Stimulated activated CD8-positive, alpha-beta memory T cell treated with anti-CD3 and anti-CD28 coated beads, Interleukin-2, amount 100 ng/mL, for 48 hours (primary cell): ENCODE measurements at places on chromosomes 6 and 20.

GRCh38 chr6:118939683-118940082 is 4.7 kb upstream of the MCM9 start:
- DNase-seq: no peak

DNA sequence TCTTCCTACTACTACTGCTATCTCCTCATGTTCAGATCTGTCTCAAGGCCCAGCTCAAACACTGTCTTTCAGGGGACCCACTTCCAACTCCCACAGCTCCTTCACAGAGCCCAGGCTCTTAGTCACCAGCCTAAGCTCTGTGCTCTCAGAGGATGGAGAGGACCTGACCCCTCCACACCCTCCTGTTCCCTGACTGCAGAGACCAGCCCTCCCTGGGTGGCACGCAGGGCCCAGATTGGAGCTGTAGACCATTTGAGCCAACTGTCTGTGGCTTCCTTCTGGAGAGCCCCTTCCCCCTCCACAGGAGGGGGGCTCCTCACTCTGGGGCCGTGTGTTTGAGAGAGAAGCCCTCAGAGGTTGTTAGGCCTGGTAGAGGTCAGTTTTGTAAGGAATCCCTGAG is 9.8 kb downstream of the SNPH start:
- no peak for DNase-seq

DNA sequence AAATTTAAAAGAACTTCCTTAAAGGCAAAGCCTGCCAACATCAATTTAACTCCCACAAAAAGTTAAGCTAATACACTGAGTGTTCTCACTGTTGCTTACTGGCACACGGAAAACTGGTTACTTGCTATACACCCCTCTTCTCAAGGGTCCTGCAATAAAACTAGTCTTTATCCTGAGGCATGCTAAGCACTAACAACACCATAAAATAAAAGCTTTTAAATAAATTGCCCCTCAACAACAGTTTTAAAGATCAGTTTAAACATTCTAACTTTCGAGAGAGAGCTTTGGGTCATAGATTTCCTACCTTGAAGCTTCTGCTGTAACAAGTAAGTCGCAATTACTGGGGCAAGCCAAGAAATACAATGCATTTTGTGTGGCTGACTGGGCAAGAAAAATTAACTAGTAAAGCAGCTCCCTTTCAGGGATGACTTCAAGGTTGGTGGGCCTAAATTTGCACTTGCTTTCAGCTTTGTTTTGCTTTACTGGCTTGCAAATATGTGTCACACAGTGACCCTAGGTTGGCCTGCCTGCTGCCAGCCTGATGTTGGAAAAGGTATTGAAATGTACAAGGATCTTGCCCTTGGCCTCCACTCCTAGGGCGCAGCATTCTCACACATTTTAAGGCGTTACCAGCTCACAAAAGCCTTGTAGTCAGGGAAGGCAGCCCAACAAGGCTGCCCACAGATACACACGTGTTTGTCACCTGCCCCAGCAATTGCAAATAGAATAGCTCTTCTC is 4.0 kb upstream of the HEY2 start:
- DNase-seq: no peak

DNA sequence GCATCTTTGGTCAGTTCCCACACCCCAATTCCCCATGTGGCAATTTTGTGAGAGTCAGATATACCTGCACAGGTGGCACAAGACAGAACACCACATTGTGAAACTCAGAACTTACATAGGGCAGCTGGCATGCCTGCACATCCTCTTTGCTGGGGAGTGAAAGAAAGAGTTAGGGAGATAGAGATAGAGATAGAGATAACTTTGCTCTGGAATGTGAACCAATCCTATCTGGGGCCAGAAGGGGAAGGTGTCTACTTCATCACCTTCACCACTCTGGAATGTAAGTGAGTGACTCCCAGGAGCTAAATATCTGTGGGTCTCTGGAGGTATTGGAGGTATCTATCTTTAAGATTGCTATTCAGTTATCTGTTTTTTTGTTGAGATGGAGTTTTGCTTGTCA is 289.2 kb downstream of the OGFRL1 start:
- no peak for DNase-seq

DNA sequence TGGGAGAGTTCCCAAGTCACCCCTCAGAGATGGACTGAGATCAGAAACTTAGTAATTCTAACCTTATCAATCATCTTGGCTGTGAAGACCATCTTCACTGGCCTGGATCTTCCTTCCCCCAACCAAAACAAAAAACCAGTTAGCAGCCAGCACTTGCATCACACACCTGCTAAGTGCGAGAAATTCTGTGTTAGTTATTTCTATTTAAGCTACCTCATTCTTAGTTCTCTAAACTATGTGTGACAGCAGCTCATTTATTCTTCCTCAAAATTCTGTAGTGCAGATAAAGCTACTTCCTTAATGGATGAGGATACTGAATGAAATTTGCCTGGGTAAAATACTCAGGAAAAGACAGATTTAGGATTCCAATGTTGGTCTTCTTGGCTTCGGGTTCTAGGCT is 18.2 kb upstream of the TAGAP start:
- no peak for DNase-seq

- no peak for DNase-seq
These were observed 210.5 kb downstream of the FARS2 start for GRCh38 chr6:5471637-5472398.

GRCh38 chr6:101747716-101748115 is 354.2 kb downstream of the GRIK2 start:
- DNase-seq: no peak

DNA sequence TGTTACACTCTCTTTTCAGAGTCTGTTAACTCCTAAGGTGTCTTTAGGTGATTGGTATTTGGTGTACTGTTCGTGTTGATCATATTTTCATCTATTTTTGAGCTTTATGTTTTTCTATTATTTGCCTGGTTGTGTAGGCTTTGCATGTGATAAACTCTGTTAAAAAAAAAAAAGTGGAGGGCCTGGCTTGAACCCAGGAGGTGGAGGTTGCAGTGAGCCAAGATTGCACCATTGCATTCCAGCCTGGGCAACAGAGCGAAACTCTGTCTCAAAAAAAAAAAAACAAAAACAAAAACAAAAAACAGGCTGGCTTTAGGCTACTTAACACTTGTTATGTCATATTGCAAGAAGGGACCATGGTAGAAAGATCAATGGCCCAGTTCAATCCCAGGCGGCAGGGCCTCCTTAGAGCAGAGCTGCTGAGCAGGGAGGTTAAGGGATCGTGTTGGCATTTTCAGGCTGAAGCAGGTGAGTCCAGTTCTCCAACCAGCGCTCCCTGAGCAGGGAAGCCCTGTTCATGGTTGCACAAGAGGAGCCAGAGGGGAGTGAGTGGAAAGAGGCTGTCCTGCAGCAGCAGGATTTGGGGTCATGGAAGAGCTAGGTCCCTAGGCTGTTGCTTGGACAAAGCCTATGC is 8.5 kb downstream of the PYGB start:
- no peak for DNase-seq

DNA sequence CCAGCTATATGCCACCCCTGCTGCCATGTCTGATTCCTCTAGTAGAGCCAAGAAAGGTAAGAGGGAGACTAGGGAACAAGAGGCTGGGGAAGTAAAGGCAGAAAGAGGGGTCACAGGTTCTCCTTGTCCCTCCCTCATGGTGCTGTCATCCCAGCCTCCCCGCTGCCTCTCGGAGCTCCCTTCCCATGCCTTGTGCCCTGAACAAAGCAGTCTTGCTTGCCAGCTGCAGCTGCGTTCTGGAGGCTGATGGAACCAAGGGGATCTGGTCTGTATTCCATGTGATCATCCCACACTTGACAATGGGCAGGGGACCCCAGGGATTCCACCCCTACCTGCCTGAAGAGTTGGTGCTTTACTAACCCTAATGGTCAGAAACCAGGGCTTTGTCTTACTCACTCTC is 61.4 kb downstream of the DAAM2 start:
- no peak for DNase-seq

GRCh38 chr6:159729598-159730331 is 2.5 kb downstream of the WTAP start:
- DNase-seq: no peak

DNA sequence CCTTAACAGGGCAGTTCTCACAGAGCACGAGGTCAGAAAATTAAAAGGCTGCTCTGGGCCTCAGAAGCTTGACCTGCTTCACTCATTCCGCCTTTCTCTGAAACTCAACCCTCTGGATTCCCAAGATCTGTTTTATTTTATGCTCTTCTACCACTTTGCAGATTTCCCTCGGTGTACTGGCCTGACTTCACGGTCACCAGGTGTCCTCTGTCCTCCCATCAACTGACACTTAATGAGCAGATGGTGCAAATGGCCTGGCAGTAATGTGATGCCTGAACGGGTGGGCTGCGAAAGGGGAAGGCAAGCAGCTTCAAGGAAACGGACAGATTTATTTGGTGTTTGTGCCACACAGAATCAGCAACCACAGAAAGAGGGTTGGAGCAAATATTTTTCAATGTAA is 169.7 kb upstream of the TFAP2D start:
- DNase-seq: no peak

GRCh38 chr6:64789476-64789875 is 917.5 kb downstream of the EYS start:
- no peak for DNase-seq

GRCh38 chr6:15475261-15475660 is 187.6 kb downstream of the DTNBP1 start:
- no peak for DNase-seq

DNA sequence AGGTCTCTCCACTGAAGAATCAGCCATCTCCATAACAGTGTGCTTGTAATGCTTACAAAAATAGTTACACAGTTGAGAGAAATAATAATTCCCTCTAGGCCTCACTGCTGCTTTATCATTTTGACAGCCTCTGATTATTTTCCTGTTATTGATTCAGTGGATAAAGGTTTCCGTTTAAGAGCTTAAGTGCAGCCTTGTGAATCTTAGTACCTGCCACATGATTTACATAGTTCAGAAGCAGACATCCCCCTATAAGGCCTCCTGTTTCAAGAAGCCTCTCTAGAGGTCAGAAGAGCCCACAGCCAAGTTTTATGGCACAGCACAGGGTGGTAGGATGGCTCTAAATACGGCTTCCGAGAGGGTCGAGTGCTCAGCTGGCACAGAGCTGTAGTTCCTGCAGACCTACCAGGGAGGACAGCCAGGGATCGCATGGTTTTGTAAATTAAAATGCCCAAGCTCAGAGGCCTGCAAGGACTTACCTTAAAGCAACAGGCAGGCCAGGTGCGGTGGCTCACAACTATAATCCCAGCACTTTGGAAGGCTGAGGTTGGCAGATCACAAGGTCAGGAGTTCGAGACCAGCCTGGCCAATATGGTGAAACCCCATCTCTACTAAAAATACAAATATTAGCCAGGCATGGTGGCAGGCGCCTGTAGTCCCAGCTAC is 17.6 kb upstream of the PYGB start:
- no peak for DNase-seq

- no peak for DNase-seq
These were observed 296.3 kb downstream of the CDKAL1 start for GRCh38 chr6:20830576-20830975.

DNA sequence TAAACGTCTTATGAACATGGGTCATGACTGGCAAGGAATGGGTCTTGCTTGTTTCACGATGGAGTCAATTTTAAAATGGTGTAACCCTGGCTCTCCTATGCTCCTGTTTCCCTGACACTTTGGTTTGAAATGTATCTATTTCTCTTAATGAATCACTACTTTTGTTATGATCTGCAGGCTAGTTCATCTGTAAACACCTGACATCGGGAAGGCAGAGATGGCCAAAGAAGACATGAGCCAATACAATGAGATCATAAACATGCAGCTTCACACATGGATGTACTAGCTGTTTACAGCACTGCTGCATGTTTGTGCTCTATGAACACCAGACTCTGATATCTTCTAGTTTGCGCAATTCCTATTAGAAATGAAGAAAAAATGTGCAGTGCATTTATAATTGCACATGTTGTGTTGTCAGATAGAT is 11.0 kb upstream of the RAD21L1 start:
- no peak for DNase-seq

DNA sequence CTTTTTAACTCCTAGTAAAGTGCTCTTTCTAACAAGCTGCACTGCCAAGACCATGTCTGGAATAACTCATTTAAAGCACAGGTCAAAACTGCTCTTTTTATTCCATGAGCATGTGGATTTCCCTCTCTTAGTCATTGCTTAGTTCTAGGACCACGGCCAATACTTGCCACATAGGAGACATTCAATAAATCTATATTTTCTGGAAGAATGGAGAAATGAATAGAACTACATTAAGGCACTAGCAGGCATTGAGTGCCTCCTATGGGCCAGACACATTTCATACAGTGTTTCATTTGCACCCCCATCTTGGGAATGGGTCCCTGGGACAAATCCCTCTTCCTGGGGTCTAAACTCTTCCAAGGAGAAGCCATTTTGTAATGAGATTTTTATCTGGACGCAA is 552.8 kb upstream of the CITED2 start:
- no peak for DNase-seq

- no peak for DNase-seq
These were observed 100.8 kb downstream of the MOXD1 start for GRCh38 chr6:132300323-132300949.

- no peak for DNase-seq
These were observed 2.2 kb upstream of the FAM162B start for GRCh38 chr6:116767715-116768114.

DNA sequence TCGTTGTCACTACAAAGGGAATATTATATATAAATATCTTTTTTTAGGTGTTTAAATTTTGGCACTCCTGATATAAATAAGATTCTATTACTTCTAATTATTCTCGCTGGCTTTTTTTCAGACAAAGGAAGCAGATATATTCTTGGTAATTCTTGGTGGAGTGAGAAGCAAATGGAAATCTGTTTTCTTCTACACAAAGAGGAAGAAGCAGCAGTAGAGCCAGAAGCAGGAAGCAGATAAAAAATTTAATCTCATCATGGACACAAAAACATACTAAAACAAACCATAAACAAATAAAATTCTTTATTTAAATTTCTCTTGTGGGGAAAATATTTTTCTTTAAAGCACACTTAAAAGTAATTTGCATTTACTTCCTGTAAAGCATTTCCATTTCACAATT is 3.7 kb upstream of the KIAA0319 start:
- DNase-seq: no peak

DNA sequence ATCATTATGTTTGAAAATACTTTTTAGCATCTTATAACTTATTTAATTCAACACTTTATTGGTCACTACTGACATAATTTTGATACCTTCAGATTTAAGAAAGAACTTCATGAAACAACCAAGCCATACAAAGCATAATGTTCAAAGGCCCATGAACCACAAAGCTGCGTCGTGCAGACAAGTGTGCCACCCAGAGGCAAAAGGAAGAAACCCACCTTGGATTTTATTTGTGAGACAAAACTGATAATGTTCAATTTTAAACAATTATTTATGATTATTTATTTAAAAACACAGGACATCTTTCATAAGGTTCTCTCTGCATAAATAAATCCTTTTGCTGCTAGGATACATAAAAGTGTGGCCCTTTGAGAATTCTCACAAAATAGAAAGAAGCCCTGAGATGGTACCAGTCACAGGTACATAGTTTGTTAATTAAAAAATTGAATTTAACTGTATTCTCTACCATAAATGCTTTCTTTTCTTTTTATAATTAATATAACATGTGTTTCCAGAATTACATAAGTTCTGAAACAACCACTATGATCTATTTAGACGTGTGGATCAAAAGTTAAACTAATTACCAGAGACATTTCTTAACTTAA is 143.7 kb downstream of the RALGAPA2 start:
- DNase-seq: no peak
